Non-pigmented ciliary epithelial cell (primary cell): ENCODE measurements at places on chromosomes 3 and 15.
A peak's percentile ranks its signal among the peaks of the same experiment; 100 is the strongest.

DNA sequence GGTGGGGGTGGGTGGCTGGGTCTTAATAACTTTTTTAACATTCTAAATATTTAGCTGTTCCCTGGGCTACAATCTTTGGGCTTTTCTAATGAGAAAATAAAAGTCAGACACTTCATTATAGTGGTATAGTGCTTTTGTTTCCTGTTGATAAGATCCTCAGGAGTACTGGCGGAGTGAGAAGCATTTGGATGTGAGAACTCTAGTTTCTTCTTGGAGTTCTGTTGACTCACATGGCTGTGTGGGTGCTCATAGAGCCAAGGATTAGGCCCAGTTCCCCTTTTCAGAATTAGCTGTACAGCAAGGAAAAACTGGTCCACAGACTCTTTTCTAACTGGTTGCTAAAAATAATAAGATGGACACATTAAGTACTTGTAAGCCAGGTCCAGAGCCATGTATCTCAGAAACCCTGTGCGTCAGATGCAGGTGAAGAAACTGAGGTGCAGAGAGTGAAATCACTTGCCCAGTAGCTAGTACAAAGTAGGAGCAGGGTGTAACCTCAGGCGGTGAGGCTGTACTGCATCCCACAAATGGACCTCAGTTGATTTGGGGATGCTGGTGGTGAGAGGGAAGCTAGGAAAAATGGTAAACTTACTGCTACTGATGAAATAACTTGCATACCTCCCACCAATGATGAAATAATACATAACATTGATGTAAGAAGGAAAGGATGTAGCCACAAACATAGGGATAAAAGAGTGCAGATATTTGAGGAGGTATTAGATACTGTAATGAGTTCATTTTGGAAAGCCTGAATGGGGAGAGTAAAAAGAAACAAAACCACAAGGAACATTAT is 2.3 kb downstream of the ITPR1 start:
- DNase-seq, result no peak

GRCh38 chr15:70507772-70508371 is 255.5 kb downstream of the UACA start:
- no peak for DNase-seq

- no peak for DNase-seq
Measured at GRCh38 chr3:185914911-185915629, 22.7 kb downstream of the TRA2B start.

DNA sequence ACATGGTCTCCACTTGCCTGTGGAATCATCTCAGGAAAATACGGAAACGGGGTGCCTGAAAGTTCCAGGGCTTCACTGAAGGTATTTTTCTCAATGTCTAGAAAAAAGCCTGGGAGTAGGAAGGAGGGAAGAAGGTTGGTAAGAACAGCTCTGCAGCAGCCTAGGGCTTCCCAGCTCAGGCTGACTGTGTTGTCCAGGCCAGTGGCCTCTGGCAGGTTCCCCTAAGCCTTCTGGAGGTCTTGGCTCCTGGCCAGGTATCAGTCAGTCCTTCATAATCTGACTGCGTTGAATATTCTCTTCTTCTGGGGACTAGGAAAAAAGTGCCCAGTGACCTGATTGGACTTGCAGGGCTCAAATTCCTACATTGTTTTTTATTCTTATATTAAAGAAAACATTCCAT is 38.6 kb downstream of the SSR3 start:
- DNase-seq, result no peak

DNA sequence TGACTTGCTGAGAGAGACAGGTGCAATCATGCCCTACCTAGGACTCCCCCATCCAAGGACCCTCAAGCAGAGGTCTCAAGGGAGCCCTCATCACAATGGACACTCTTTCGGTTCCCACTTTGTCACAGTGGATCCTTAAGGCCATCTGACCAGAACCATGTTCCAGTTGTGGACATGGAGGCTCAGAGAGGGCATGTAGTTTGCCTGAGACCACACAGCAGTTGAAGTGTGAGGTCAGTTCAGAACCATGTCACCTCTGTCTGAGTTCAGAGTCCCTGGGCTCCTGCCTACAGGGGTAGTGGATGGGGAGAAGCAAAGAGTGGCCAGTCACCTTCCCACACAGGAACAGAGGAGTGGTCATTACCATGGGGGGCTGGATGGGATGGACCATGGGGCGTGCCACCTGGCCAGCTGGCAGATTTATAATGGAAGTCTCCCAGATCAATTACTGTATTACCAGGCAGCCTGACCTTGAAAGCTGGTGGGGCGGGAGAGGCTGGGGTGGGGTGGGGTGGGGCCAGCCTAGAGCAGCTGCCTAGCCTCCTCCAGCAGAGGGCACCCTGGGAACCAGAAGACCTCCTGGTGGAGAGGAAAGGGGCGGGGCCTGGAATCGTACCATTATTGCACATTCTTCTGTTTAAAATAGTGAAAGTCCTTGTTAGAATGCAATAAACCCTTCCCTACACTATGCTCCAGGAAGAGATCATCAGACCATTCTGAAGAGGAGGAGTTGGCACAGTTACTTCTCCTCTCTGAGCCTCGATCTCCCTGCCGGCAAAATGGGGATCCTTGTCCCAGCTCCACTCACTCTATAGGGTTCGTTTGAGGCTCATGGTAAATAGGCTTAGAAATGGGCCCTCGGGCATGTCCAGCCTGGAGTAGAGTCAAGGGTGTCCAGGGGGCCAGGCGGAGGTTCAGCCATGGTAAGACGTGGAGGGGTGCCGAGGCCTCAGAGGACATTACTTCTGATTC is 26.9 kb upstream of the LINGO1 start:
- DNase-seq, result peak; percentile 5

DNA sequence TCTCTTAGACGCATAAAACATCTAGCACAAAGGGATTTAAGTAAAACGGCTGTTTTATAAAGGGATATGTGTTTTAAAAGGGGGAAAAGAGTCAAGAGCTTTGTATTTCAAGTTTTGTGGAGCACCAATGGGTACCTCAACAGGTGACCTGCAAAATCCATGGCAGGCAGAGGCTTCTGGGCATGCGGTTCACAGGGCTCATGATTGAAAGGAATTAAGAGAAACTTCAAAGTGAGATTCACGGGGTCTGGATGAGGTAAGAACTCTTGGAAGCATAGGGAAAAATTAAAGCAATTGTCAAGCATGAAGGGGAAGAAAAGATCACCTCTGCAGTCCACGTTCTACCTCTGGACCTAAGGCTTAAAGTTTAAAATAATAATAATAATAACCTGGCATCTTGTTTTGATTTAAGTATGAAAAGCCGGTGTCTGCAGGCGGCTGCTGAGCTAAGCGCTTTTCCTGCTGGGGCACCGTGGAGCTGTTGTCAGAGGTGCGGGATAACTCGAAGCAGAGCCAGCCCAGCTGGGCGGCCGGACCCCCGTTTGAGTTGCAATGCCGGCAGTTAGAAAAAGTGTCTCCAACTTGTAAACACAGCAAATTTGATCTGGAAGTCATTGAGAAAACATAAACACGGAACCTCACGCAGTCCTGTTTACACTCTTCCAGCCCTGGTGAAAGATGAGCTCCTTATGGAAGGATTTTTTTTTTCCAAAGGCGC is 40.5 kb downstream of the HES1 start:
- DNase-seq, result no peak

DNA sequence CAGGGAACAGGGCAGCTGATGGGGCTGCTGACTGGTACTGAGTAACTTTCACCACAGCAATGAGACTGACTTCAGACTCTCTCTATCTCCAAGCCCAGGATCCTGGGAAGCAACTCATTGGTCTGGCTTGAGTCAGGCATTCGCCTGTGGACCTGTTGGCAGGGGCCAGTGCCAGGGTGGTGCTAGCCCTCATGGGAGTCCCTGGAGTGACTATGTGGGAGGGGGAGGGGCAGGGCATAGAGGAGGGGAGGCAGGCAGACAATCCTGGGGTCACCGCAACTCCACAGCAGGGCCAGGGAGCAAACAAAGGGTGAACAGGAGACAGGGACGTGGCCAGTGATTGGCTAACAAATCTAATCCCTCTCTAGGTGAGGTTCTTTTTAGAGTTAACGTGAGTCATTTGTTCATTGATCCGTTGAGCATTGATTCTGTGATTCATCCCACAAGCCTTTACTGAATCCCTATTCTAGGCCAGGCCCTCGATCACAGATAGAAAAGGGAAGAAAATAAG is 71.8 kb downstream of the CEMIP start:
- DNase-seq, result no peak

- no peak for DNase-seq
Measured at GRCh38 chr3:56795829-56796185, 5.9 kb downstream of the ARHGEF3 start.

DNA sequence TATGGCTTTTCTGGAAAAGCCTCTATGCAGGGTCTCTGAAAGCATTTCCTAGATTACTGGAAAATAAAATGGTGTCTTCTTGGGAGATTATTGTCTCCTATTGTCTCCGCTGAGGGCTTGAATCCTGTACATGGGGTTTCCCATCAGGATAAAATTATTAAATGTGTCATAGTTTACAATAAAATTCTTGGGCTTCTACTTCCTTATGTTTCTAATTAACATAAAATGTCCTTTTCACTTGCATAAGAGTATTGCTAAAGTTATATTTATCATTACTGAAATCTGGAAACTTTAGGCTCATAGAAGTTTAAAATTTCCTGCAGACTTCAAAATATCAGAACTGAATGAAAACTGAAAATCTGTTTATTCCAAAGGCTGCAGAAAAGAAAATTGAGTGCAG is 595.5 kb upstream of the AGTR1 start:
- DNase-seq, result no peak

GRCh38 chr15:32767236-32767635 is 49.4 kb downstream of the GREM1 start:
- DNase-seq, result no peak

- no peak for DNase-seq
Measured at GRCh38 chr3:160801386-160802118, 45.5 kb downstream of the PPM1L start.

DNA sequence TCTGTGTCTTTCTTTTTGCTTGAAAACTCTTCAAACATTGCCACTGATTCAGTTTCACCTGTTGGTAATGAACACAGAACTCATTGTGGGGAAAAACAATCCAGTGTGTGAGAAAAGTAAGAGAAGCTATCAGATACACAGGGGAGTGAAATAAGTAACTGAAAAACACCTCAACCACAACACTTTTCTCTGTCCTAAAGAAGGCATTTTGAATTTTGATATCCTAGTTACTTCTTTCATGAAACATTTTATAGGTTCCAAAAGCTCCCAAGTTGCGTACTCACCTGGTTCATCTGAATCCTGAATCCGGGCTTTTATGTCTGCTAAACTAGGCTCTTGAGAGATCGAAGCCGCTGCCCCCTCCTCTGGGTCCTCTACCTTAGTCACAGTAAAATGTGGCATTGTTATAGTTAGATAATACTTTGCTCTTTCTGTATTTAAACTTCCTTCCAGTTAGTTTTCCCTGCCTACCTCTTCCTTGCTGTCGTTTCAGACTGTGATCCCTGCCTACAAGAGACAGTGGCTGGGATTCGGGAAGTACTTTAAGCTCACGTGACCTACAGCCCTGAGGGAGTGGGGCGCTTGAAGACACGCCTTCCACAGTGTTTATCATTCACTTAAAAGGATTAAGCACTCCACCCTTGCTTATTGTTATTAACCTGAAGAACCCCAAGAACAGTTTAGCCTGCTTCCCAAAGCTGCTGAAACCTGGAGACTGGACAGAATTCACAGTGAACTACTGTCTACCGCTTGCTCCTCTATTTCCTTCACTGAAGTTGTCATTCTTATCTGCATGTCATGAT is 19.1 kb downstream of the SLC12A6 start:
- DNase-seq, result no peak

DNA sequence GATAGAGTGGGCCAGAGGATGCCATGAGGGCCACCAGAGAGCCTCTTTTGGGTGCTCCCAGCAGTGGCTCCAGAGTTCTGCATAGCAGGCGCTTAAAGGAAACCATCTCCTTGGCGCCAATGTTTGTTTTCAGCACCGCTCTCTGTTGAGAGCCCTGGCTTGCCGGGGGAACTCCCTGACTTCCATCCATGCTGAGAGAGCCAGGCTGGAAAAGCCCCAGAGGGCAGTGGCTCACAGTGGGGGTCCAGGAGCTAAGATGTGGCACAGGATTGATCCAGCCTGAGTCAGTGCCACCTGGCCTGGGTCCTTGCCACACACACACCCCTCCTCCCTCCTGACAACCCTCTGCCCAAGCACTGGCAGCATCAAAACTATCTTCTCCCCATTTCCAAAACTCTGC is 50.4 kb upstream of the HACD2 start:
- DNase-seq, result no peak

DNA sequence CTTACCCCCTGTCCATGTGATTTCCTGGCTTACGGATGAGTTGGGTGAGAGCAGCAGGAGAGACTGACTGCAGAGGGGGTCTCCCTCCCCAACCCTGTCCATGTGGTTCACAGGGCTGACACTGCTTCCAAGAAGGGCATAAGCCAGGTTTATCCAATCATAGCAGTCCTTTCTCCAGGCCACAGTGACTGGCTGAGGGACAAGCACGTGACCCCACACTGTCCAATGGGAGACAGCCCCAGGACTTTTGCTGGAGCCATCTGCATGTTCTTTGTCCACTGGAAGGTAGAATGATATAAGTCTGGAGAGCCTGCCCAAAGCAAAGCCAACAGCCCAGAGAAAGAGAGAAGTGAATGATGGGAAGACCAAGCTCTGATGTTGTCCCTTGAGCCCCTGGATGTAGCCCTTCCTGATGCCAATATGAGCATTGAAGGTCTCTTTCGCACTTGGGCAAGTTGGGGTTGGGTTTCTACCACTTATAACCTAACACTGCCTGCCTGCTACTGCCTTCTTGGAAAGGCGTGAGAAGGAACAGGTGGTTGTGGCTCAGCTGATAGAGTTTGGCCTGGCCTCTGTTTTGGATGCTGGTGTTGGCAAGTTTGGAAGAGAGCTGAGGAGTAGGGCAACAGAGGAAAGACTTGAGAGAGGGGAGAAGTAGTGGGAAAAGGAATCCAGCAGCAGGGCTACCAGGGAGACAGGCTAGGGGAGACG is 41.3 kb upstream of the GRIP2 start:
- DNase-seq, result no peak

DNA sequence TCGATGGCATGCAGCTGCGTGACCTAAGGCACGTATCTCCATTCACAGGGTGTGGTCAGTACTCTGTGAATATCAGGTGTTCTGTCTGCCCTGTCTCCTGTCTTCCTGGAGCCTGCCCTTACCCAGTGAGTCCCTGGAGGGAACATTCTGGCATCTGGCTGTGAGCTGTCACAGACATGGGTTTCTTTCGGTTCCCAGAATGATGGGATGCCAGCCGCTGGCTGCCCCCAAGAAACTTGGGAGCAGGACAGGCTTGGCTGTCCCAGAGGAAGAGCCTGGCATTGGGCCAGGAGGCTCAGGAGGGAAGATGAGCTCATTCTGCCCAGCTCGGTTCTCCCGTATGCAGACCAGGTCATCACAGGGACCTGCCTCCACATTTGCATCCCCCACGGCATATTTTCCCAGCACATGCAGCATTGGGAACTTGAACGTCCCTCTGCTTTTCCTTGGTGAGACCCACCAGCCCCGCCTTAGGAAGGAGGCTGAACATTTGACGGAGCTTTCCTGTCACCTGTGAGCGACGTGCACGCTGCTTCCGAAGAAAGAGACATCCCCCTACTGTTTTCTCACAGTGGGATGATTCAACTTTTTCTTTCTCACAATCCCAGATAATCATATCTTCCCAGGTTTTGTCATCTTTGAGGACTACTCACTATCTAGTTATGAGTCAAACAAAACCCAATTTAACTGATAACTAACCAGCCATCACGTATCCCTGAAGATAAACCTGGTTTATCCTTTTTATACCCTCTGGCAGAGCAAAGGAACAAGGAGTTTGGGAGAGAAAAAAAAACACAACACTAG is 22.0 kb upstream of the PGPEP1L start:
- no peak for DNase-seq

- DNase-seq, result no peak
Measured at GRCh38 chr15:67135494-67135893, 70.1 kb downstream of the SMAD3 start.

GRCh38 chr3:188936597-188937107 is 235.1 kb upstream of the TPRG1 start:
- DNase-seq, result no peak
